ENCODE measurements at places on chromosomes 4 and X. TPM values are rescaled to one million over a fixed set of nuclear protein-coding genes. Genes with fewer than 3 reads are reported as not detected.

DNA sequence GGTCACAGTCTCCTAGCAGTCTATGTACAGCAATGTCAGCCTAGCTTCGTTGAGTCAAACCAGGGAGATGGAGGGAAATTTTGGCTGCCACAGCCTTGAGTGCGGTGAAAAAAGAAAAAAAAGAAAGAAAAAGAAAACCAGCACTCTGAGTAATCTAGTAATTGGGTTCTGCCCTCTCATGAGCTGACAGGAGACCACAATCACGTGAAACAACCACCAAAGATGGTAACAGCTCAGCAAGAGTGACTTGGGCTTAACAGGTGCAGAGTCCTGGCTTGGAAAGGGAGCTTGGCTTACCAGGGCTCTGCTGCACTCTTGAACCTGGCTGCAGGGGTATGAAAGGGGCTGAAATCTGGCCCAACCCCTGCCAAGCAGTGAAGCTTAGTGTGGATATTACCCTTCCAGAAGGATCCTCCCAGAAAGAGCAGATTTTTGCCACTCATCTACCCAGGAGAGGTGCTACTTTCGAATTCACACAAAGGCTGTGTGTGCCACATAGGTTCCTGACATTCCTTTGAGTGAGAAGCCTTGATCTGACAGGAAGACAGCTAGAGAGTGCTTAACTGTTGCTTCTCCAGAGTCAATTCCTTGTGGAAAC, 350.3 kb downstream of the PTTG2 start:
- ATAC-seq: no peak

The HSFX2 gene
- total RNA-seq: 0.46 TPM

The BMP15 gene
- total RNA-seq: not detected

DNA sequence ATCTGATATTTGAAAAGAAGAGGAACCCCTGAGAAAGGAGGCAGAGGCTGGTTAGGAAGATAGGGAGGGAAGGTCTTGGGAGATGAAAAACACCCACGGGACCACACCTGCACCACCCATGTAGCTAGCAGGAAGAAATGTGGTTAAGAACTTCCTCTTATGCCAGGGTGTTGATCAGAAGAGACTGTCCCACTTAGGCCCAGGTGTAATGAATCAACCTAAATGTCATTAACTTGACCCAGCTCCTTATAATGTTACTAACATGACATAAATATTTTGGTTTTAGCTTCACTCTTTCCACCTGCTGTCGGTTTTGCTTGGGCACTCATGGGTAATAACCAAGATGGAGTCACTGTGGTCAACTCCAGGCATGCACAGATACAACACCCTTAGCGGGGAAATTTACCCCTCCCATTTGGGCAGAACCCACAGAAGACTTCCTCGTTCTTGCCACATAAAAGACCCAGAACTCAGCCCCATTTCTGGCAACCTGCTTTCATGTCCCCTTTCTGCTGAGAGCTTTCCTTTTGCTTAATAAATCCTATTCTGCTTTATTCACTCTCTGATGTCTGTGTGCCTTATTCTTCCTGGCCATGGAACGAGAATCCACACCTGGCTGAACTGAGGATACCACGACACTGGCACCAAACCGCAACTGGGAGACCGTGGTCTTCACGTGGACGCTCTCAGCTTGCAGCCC, 46.8 kb downstream of the ZNF141 start:
- no peak for ATAC-seq

DNA sequence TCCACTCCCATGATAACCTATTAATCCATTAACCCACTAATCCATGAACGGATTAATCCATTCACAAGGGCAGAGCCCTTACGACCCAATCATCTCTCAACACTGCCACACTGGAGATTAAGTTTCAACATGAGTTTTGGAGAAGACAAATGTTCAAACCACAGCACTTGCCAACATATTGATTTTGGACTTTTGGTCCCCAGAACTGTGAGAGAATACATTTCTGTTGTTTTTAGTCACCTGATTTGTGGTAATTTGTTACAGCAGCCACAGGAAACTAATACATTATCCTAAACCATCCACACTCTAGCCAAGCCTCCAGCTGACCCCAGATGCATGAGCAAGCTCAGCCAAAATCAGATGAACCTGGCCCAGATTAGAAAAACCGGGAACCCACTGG, 22.4 kb downstream of the SEC24D start:
- no peak for ATAC-seq

DNA sequence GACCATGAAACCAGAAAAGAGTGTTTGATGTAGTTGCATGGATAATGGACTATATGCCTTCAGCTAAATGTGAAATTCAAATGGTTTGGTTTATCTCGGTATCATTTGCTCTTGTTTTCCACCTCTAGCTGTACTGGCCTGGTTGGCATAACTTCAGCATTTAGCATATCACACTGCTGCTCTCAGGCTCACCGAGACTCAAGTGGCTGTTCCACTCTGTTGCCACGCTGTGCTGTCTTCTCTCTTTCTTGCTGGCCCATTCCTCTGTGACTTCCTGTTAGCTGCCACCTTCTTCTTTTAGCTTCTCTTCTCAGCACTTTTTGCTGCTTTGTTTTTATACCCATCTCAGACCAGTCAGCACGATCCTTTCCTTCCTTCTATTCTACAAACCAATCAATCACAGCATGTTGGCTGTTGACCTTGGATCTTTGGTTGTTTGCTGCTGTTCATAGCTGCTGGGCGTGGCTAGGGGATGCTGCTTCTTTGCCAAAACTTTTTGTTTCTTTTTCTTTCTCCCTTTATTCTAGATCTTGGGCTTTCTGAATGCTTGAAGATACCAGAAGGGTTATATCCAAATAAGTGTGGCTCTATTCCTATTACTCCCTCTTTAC, 24.0 kb downstream of the INTS6L start:
- no peak for ATAC-seq

DNA sequence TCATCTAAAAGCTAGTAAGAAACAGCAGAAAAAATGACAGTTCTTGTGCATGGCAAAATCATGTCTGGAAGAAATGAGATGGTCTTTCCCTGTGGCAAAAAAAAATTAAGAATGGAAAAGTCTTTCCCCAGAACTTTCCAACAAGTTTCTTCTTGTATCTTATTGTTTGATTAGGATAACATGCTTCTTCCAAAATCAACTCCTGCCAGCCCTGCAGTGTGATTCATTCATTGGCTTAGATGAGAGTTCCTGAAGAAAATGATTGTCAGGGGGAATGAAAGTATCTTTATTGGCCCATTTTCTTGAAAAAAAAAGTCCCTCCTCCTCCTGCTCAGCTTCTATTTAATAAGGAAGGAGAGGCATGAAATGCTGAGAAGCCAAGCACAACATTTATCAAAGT, 407.7 kb downstream of the ARAP2 start:
- no peak for ATAC-seq

- ATAC-seq: no peak
These were observed 63.0 kb upstream of the WDFY3 start for GRCh38 chr4:85029453-85029852.

- no peak for ATAC-seq
These were observed 29.9 kb downstream of the XG start for GRCh38 chrX:2781698-2782097.

The VCX2 gene
- total RNA-seq: not detected

GRCh38 chrX:18449236-18449635, 23.8 kb downstream of the CDKL5 start:
- no peak for ATAC-seq

All from motor neuron (in vitro differentiated cells).